ENCODE measurements at places on chromosomes 12 and 14. TPM values are rescaled to one million over a fixed set of nuclear protein-coding genes. Genes with fewer than 3 reads are reported as not detected.

DNA sequence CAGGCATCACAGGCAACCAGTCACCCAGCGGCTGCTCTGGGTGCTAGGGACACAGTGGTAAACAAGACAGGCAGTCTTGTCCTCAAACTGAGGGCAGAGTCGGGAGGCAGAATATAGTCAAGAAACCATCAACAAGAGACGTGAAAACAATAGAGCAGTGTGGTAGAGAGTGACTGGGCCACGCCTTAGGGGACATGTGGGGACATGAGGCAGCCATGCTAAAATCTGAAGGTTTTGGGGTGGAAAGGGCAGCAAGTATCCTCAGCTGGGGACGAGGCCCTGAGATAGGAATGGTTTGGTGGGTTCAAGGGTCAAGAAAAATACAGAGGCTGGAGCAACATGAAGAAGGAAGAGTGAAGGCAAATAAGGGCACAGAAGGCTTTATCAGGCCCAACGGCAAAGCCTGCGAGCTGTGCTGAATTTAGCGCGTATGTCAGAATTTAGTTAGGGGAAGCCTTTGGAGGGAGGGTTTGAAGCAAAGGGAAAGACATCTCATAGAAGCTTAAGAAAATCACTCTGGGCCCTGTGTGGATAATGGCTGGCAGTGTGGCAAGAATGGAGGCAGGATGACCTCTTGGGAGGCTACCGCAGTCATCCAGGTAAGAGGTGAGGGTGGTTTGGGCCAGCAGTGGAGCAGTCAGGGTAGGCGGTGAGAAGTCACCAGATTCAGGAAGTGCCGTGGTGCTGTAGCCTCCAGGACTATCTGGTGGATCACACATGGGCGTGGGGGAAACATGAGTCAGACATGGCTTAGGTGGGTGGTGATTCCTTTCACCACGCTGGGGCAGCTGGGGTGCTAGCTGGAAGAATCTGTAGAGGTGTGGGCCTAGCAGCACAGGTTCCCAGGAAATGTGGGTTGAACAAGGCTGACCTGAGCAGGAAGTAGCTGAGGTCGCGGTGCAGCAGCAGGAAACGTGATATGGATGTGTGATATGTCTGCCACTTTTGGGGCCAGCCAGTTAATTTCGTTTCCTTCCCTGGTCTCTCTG lies 3.0 kb downstream of the EVL start:
- no peaks in the 10 kb centered on the region for H3K27me3 ChIP-seq
- H3K4me1 ChIP-seq: peaks cover 44% of the 10 kb centered on the region
- no peak for DNase-seq
- H3K27ac ChIP-seq: peak overlapping the region; percentile 77

DNA sequence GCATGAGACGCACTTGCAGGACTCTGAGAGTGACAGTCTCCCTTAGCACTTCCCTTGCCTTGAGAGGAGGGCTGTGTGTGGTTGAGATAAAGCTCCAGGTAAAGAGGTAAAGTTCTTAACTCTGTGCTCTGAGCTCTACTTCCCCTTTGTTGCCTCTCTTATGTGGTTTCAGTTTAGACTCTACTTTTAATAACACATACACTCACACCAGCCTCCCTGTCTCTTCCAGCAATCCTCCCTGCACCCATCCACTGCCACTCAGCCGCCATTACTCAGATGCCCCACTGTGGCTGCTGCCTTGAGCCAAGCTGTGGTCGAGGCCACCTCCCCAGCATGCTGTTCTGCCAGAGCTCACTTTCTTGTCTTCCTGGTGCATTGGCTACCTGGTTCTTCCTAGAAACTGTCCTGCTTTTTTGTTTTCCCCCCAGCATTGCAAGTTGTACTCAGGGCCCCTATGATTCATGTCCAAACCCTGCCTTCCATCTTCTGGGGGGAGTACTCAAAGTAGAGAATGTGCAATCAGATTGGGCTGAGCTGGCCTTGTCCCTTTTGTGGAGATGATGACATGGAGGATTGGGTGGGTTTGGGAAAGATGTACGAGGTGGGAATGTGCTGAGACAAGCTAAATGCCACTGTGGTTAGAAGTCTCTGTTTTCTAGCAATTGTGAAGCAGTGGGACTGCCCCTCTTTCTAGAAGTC lies 115.5 kb upstream of the PARP11 start:
- no peak for DNase-seq
- H3K27me3 ChIP-seq: peaks cover 34% of the 10 kb centered on the region
- no peaks in the 10 kb centered on the region for H3K36me3 ChIP-seq
- no peak overlapping the region for H3K4me3 ChIP-seq

GRCh38 chr12:32558903-32559302 lies 120.2 kb upstream of the DNM1L start:
- H3K4me1 ChIP-seq: peaks cover 46% of the 10 kb centered on the region
- H3K4me3 ChIP-seq: no peak overlapping the region
- peak overlapping the region; percentile 63 for H3K27ac ChIP-seq
- no peaks in the 10 kb centered on the region for H3K27me3 ChIP-seq
- H3K36me3 ChIP-seq: peaks cover 5% of the 10 kb centered on the region

GRCh38 chr12:4961311-4961710 lies 51.6 kb downstream of the KCNA1 start:
- H3K36me3 ChIP-seq: no peaks in the 10 kb centered on the region
- peaks cover 37% of the 10 kb centered on the region for H3K27me3 ChIP-seq
- H3K4me1 ChIP-seq: no peaks in the 10 kb centered on the region
- DNase-seq: no peak

DNA sequence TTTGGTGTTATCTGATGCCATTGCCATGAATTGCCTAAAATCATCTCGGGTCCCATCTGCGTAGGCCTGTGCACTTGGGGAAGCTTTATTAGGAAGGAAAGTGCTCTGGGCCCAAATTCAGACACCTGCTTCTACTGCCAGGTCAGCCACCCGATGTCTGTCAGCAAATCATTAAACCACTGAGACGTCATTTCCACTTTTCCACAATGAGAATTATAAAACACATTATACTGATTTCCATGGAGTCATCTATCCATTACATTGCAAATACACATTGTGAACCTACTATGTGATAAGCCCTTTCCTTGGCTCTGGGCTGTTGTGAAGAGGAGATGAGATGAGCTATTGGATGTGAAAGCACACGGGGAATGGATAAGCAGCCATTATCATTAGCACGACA lies 1022.9 kb downstream of the BCL11B start:
- H3K27ac ChIP-seq: no peak overlapping the region
- H3K4me1 ChIP-seq: peaks cover 3% of the 10 kb centered on the region
- H3K36me3 ChIP-seq: no peaks in the 10 kb centered on the region
- no peak for DNase-seq
- no peaks in the 10 kb centered on the region for H3K27me3 ChIP-seq

DNA sequence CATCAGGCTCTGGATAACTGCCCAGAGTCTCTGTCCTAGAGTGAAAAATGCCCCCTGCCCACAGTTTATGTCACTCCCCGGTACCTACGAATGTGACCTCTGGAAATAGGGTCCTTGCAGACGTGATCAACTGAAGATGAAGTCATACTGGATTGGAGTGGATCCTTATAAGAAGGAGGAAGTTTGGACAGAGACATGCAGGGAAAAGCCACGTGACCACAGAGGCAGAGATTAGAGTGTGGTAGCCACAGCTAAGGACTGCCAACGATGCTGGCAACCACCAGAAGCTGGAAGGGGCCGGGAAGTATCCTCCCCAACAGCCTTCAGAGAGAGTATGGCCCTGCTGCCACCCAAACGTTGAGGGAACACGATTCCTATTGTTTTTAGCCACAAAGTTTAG lies 101.2 kb upstream of the NCOR2 start:
- H3K27me3 ChIP-seq: no peaks in the 10 kb centered on the region
- H3K36me3 ChIP-seq: no peaks in the 10 kb centered on the region
- H3K4me1 ChIP-seq: peaks cover 6% of the 10 kb centered on the region
- no peak for DNase-seq

DNA sequence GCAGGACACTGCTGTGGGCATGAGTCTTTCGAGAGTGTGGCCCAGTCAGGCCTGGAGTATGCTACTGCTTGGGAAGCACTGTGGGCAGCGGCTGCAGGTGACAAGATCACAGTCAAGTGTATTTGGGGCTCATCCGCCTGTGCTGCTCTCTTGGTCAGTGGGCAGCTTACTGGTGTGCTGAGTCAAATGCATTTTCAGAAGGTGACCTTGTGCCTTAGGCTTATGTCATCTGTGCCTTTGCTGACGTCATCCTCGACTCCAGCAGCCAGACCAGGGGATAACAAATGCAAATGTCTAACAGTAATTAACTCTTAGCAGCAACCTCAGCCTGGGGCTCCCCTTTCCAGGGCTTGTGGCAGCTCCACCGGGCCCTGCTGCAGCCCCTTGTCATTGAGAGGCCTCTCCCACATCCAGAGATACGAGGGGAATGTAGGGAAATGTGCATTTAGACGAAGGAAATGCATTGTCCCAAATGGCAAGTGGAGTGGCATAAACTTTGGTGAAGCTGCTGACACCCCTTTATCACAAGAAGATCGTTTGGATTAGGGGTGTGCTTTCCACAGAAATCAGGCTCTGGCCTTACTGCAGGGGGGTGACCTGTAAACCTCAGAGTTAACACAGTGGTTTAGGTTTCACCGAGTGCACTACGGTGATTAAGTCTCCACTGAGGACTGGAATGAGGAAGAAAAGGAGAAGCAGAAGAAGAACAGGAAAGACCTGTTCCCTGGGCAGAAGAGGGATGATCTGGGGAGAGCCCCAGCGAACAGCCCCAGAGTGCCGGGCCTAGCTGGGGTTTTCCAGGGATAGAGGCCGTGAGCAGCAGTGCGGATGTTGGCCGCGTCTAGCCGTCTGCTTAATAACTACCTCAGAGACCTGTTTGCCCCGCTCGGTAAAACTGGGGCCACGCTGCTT lies 39.7 kb downstream of the PSMA6 start:
- peaks cover 54% of the 10 kb centered on the region for H3K4me1 ChIP-seq
- no peak overlapping the region for H3K4me3 ChIP-seq
- H3K36me3 ChIP-seq: no peaks in the 10 kb centered on the region
- no peaks in the 10 kb centered on the region for H3K27me3 ChIP-seq
- peak overlapping the region; percentile 83 for H3K27ac ChIP-seq
- peak; percentile 42 for DNase-seq

TPH2 gene
- not detected for total RNA-seq

RNASE4 gene
- 71.9 TPM for total RNA-seq

ZCRB1 gene
- total RNA-seq: 21.3 TPM

All from suprapubic skin (tissue), 4 donors.